ENCODE measurements at places on chromosomes 11 and 22. TPM values are rescaled to one million over a fixed set of nuclear protein-coding genes. Genes with fewer than 3 reads are reported as not detected.

The MS4A6A gene
- 16.7 TPM for polyA plus RNA-seq

The SOX10 gene
- 0.22 TPM for polyA plus RNA-seq

GRCh38 chr11:6129011-6129410 is 21.5 kb downstream of the OR56B4 start:
- H3K27ac ChIP-seq: no peak overlapping the region
- H3K27me3 ChIP-seq: no peaks in the 10 kb centered on the region
- H3K4me1 ChIP-seq: no peaks in the 10 kb centered on the region
- DNase-seq: no peak
- H3K36me3 ChIP-seq: no peaks in the 10 kb centered on the region

- no peaks in the 10 kb centered on the region for H3K27me3 ChIP-seq
- no peak for DNase-seq
- H3K36me3 ChIP-seq: no peaks in the 10 kb centered on the region
Observed at GRCh38 chr11:20443596-20443995, 56.1 kb downstream of the PRMT3 start.

- no peaks in the 10 kb centered on the region for H3K27me3 ChIP-seq
- H3K27ac ChIP-seq: no peak overlapping the region
- H3K4me1 ChIP-seq: no peaks in the 10 kb centered on the region
- H3K4me3 ChIP-seq: no peak overlapping the region
- no peak for DNase-seq
- H3K36me3 ChIP-seq: peaks cover 2% of the 10 kb centered on the region
Observed at GRCh38 chr11:1023811-1024596, 12.5 kb downstream of the MUC6 start.

DNA sequence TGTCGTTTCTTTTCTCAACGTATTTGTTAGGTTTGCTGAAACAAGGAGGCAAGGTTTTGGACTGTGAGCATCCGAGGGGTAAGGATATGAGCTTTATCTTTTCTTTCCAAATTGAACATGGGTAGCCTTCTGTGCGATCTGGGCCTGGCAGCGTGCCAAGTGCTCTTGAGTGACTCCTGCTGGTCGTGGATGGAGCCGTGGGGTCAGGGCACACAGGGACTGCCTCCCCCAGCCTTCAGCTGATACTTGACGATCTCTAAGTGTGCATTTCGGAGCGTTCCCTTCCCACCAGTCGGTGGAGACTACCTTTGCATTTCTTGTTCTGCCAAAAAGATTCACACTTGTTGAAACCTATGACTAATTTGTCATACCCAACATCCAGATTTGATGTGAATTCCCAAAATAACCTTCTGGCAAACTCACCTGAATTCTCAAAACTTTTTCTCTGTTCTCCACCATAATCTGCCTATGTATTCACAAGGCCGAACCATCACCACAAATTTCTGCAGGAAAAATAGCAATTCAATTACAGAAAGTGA is 40.1 kb upstream of the CLMP start:
- peaks cover 3% of the 10 kb centered on the region for H3K4me1 ChIP-seq
- H3K36me3 ChIP-seq: no peaks in the 10 kb centered on the region
- no peak overlapping the region for H3K27ac ChIP-seq
- no peak for DNase-seq
- H3K27me3 ChIP-seq: no peaks in the 10 kb centered on the region
- H3K4me3 ChIP-seq: no peak overlapping the region

- no peaks in the 10 kb centered on the region for H3K36me3 ChIP-seq
- no peak overlapping the region for H3K4me3 ChIP-seq
- H3K4me1 ChIP-seq: no peaks in the 10 kb centered on the region
- H3K27ac ChIP-seq: no peak overlapping the region
Observed at GRCh38 chr11:17748044-17748443, 13.5 kb downstream of the KCNC1 start.

GRCh38 chr11:23252426-23252825 is 392.2 kb upstream of the CCDC179 start:
- no peaks in the 10 kb centered on the region for H3K36me3 ChIP-seq
- H3K27me3 ChIP-seq: no peaks in the 10 kb centered on the region
- no peaks in the 10 kb centered on the region for H3K4me1 ChIP-seq
- DNase-seq: no peak

- H3K4me3 ChIP-seq: no peak overlapping the region
- no peaks in the 10 kb centered on the region for H3K4me1 ChIP-seq
- H3K36me3 ChIP-seq: no peaks in the 10 kb centered on the region
- H3K27ac ChIP-seq: no peak overlapping the region
- H3K27me3 ChIP-seq: no peaks in the 10 kb centered on the region
- DNase-seq: no peak
Observed at GRCh38 chr11:12403997-12404350, 26.6 kb downstream of the PARVA start.

GRCh38 chr22:19773470-19774040 is 13.0 kb downstream of the TBX1 start:
- H3K27me3 ChIP-seq: peaks cover 17% of the 10 kb centered on the region
- no peaks in the 10 kb centered on the region for H3K4me1 ChIP-seq
- H3K4me3 ChIP-seq: no peak overlapping the region
- no peaks in the 10 kb centered on the region for H3K36me3 ChIP-seq
- no peak overlapping the region for H3K27ac ChIP-seq

DNA sequence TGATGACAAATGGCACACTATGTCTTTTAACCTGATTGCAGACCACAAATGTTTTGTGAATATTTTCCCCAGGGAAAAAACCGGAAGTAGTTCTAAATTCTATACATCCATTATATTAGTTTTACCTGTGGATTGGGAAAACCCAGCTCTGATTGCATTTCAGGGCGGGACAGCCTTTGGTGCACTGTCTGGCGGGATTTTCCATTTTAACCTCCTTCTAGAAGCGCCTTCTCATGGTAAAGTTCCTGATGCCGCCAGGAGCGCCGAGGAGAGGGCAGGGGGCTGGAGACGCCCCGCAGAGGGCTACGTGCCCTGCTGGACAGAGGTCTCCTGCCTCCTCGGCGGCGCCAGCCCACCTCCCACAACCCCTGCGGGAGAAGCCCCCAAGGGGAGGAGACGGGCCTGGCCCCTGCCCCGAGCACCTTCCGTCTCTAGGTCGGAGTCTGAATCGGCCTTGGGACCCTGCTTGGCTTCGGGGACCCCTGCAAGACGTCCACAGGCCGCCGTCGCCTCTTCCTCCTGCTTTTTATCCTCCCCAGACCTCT is 1.2 kb upstream of the P2RX6 start:
- H3K27ac ChIP-seq: no peak overlapping the region
- no peak for DNase-seq
- H3K4me3 ChIP-seq: peak overlapping the region; percentile 40
- no peaks in the 10 kb centered on the region for H3K4me1 ChIP-seq
- H3K36me3 ChIP-seq: no peaks in the 10 kb centered on the region
